ENCODE measurements at places on chromosomes 13 and 19.
A peak's percentile ranks its signal among the peaks of the same experiment; 100 is the strongest.

DNA sequence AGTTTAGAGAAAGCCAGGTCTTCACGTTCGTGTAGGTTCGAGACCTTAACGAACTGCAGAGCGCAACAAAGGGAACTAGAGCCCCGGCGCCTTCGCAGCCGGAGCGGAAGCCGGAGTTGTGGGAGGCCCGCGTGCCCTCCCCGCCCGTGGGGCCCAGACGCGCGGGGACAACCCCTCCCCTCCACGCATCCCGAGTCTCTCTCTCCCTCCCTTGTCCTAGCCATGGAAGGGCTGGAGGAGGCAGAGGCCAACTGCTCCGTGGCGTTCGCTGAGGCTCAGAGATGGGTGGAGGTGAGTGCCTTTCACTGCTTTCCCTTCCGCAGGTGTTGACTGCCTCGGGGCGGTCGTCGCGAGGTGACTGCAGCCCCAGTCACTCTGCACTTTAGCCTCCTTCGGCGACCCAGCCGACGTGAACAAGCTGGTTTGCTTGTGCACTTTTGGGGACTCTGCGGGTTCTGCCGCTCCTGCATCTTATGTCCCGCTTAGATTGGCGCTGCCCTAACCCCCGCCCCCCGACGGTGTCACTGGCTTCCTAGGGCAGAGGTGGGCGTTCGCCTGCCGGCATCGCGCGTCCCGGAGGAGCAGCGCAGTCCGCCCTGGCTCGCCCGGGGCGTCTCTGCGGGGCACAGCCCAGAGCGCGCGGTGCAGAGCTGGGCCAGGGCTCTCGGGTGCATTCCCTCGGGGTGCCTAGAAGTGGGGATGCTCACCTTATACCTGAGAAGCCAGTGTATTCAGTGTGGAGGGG is 478 bp downstream of the LMO7 start:
- DNase-seq, result peak; percentile 15

GRCh38 chr19:31502536-31503170 is 153.4 kb upstream of the TSHZ3 start:
- DNase-seq, result no peak

GRCh38 chr19:5179256-5179655 is 161.4 kb downstream of the PTPRS start:
- DNase-seq, result no peak

GRCh38 chr19:8643860-8644653 is 13.6 kb downstream of the NFILZ start:
- DNase-seq, result no peak

DNA sequence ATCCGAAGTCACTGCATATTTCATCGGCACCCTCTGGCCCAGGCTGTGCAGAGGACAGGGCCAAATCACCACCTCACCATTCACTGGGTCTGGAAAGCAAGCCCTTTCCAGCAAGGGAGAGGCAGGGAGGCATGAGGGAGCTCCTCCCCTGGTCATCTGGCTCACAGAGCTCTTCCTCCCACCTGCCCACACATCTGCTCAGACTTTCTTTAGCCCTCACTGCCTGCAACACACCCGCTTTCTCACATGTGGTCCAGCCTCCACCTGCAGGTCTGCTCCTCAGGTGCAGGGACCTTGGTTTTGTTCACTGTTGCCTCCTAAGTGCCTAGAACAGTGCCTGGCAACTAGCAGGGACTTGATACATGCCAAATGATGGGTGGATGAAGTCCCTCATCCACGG is 21.0 kb upstream of the SLC35E1 start:
- no peak for DNase-seq

GRCh38 chr13:64457976-64458375 is 2772.2 kb downstream of the PCDH9 start:
- no peak for DNase-seq

- peak; percentile 45 for DNase-seq
Measured at GRCh38 chr13:44436589-44437337, 63.1 kb downstream of the SERP2 start.

DNA sequence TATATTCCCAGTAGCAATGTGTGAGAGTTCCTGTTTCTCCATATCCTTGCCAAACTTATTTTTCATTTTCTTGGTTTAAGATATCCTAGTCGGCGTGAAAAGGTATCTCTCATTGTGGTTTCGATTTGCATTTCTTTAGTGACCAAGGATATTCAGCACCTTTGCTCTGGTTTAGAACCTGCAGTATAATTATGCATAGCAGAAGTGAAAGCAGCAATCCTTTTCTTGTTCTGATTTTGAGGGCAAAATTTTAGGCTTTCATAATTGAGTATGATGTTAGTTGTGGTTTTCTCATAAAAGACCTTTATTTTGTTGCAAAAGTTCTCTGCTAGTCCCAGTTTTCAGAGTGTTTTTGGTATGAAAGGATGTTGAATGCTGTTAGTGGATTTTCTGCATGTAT is 491.0 kb downstream of the FGF9 start:
- DNase-seq, result peak; percentile 25

DNA sequence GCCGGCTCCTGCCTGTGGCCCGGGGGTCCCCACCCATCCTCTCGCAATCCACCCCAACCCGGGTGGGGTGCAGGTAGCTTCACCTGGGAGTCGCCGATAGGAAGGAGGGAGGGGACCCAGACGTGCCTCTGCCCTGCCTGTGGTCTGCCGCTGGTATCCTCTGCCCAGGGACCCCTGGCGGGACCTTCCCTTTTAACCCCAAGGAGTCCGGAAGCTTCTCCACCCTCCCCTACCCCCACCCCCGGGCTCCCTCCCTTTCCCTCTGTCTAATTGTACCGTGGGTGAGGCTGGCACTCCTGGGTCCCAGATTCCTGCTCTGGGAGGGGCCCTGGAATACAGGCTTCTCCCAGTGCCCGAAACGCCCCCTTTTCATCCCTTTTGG is at the start of gene KLK10:
Gene KLK10, minus strand, starts transcription at position 166 of the 382 bp plus-strand sequence. CDS start 579 bp downstream, outside the sequence.
- DNase-seq, result no peak

DNA sequence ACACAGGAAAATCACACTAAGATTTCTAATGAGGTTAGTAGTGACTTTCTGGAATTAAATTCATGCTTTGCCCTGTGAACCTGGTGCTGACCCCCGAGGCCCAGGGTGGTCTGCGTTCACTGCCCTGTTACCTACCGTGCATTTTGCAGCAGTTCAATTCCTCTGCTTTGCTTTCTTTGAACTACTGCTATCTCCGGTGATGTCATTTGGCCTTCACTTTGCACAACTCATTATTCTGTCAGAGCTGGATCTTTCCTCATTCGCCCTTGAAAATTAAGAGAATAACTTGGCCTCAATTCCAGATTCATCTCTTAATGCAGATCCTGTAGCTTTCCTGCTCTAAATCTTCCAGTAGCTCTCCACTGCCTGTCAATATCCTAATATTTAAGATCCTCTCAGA is 8.8 kb upstream of the LRRC63 start:
- no peak for DNase-seq

GRCh38 chr13:52070929-52071523 is 46.5 kb downstream of the UTP14C start:
- no peak for DNase-seq

- DNase-seq, result no peak
Measured at GRCh38 chr19:29016926-29017760, 195.8 kb downstream of the UQCRFS1 start.

GRCh38 chr13:95698047-95698749 is 21.3 kb downstream of the DNAJC3 start:
- no peak for DNase-seq

- DNase-seq, result no peak
Measured at GRCh38 chr19:42122691-42123607, 9.3 kb downstream of the POU2F2 start.

- no peak for DNase-seq
Measured at GRCh38 chr19:31109636-31110035, 239.6 kb downstream of the TSHZ3 start.

DNA sequence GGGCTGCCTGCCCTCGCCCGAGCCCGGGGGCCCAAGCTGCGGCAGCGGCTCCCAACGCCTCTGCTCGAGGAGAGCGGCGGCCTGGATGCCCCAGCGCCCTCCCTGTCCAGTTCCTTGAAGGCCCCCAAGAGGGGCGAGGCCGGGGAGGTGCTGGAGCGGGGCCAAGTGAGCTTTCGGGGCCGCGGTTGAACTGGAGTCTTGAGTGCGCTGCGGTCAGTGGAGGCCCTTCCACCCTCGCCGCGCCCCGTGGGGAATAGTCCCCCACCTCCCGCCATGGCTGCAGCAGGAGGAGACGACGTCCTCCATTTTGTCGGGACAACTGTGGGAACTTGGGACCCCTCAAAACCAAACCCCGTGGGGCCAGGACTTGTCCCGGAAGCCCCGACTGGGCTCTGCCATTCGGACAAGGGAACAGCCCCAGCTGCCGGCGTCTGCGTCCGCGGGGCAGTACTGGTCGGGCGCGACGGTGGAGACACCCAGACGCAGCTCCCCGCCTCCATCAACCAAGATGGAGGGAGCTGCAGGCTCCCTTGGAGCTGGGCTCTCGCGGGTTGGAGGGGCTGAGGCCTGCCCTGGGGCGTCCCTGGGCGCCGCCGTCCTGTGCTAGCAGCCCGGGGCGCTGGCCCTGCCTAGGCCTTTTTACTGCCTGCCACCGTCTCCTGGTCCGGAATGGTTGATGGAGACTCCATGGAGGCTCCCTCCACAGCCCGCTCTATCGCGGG is 736 bp upstream of the ZMYM5 start:
- peak; percentile 71 for DNase-seq
